ENCODE measurements at places on chromosomes 16 and 17. TPM values are rescaled to one million over a fixed set of nuclear protein-coding genes. Genes with fewer than 3 reads are reported as not detected.

Gene CHST4
- total RNA-seq: not detected

DNA sequence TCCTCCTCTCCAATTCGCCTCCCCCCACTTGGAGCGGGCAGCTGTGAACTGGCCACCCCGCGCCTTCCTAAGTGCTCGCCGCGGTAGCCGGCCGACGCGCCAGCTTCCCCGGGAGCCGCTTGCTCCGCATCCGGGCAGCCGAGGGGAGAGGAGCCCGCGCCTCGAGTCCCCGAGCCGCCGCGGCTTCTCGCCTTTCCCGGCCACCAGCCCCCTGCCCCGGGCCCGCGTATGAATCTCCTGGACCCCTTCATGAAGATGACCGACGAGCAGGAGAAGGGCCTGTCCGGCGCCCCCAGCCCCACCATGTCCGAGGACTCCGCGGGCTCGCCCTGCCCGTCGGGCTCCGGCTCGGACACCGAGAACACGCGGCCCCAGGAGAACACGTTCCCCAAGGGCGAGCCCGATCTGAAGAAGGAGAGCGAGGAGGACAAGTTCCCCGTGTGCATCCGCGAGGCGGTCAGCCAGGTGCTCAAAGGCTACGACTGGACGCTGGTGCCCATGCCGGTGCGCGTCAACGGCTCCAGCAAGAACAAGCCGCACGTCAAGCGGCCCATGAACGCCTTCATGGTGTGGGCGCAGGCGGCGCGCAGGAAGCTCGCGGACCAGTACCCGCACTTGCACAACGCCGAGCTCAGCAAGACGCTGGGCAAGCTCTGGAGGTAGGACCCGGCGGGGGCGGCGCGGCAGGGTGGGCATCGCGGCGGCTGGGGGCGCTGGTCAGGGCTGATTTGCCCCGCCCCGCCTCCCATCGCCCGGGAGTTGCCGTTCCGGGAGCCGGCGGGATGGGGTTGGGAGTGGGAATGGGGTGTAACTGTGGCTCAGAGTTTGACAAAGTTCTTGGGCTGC lies 567 bp downstream of the SOX9 start:
- H3K36me3 ChIP-seq: peaks cover 6% of the 10 kb centered on the region
- H3K27me3 ChIP-seq: peaks cover 65% of the 10 kb centered on the region
- peak; percentile 33 for DNase-seq
- H3K4me3 ChIP-seq: no peak overlapping the region
- peaks cover 5% of the 10 kb centered on the region for H3K4me1 ChIP-seq

- H3K27me3 ChIP-seq: peaks cover 22% of the 10 kb centered on the region
- H3K4me3 ChIP-seq: no peak overlapping the region
- no peaks in the 10 kb centered on the region for H3K36me3 ChIP-seq
- no peak overlapping the region for H3K27ac ChIP-seq
- peaks cover 14% of the 10 kb centered on the region for H3K4me1 ChIP-seq
- no peak for DNase-seq
These were observed 195.3 kb upstream of the RPL38 start for GRCh38 chr17:74008196-74008595.

GRCh38 chr17:79002796-79003593 lies 6.6 kb downstream of the CANT1 start:
- no peak overlapping the region for H3K4me3 ChIP-seq
- no peak overlapping the region for H3K27ac ChIP-seq
- no peak for DNase-seq
- H3K27me3 ChIP-seq: no peaks in the 10 kb centered on the region
- H3K4me1 ChIP-seq: peaks cover 22% of the 10 kb centered on the region
- peaks cover 9% of the 10 kb centered on the region for H3K36me3 ChIP-seq

DNA sequence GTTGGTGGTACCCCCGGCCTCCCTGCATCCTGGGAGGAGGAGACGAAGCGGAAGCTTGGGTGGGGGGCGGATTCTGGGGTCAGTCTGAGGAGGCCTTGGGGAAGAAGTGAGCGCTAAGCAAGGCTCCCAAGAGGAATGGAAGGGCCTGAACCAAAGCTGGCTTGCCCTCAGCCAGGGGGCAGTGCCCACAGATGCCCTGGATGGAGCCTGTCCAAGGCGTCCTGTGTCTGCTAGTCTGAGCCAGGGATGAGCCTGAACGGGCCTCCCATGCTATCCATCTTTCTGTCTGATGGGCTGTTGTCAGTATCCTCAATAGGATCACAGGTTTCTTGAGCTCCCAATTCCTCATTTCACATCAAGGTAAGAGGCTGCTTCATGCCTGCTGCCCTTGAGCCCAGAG lies 122.3 kb upstream of the LHX1 start:
- H3K4me1 ChIP-seq: peaks cover 2% of the 10 kb centered on the region
- H3K4me3 ChIP-seq: no peak overlapping the region
- H3K27ac ChIP-seq: no peak overlapping the region
- peaks cover 48% of the 10 kb centered on the region for H3K27me3 ChIP-seq
- H3K36me3 ChIP-seq: no peaks in the 10 kb centered on the region
- no peak for DNase-seq

DNA sequence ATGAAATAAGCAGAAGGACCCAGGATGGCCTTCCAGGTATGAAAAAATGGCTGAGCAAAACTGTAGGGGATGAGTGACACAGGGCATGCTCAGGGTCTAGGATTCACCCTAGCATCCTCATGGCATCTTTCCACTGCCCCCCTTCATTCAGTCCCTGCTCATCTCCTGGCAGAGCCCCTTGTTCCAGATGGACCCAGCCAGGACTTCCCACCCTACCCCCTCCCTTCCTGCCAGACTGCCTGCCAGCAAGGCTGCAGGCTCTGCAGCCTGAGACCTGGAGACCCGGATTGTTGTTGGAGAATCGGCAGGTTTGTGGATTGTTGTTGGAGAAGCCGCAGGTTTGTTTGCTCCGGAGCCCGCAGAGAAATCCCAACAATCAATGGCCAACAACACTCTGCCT lies 6.6 kb downstream of the SEZ6 start:
- peaks cover 21% of the 10 kb centered on the region for H3K27me3 ChIP-seq
- H3K36me3 ChIP-seq: no peaks in the 10 kb centered on the region

Gene BAHCC1
- 1.0 TPM for total RNA-seq

DNA sequence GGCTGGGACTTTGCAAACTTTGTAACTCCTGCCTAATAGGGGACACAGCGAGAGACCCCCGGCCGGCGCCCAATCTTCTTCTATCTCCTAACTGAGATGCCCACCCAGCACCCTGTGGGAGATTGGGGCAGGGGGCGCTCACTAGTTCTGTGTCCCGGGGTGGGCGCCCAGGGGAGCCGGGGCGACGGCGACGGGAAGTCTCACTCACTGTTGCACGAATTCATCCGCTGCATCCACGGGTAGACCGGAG lies 3.9 kb upstream of the HOXB5 start:
- peaks cover 39% of the 10 kb centered on the region for H3K4me1 ChIP-seq
- peak overlapping the region; percentile 83 for H3K4me3 ChIP-seq
- no peaks in the 10 kb centered on the region for H3K36me3 ChIP-seq
- H3K27ac ChIP-seq: no peak overlapping the region
- no peak for DNase-seq

Gene HAS3
- total RNA-seq: 1.6 TPM

DNA sequence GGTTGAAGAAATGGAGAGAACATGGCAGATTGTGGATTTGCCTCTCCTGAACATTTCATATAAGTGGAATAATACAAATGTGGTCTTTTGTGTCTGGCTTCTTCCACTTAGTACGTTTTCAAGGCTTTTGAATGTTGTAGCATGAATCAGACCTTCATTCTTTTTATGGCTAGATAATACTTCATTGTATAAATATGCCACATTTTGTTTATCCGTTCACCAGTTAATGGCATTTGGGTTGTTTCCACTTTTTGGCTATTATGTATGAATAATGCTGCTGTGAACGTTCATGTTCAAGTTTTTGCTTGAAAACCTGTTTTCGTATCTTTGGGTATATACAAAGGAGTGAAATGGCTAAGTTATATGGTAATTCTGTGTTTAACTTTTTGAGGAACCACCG lies 130.4 kb downstream of the TANC2 start:
- H3K27ac ChIP-seq: no peak overlapping the region
- no peaks in the 10 kb centered on the region for H3K36me3 ChIP-seq
- DNase-seq: no peak

DNA sequence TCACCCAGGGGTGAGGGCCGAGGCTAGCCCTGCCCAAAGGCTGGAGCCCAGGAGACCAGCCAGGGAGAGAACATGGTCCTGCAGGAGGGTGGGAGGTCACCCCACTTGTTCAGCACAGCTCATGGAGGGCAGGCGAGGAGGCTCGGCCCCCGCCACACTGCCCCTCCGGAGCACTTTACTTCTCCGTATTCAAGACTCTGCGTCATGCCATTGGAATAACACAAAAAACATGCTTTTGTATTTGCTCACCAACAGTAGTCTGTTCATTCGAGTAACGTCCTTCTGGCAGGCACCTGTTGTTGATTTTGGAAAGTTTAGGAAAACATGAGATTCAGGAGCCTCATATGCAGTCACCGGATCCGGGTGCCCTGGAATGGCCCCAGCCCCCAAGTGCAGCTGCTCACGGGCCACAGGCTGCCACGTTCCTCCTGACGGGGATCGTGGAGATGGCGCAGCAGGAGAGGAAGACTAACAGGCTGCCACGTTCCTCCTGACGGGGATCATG lies 81.1 kb upstream of the DNAH17 start:
- DNase-seq: no peak
- H3K36me3 ChIP-seq: no peaks in the 10 kb centered on the region
- H3K27ac ChIP-seq: no peak overlapping the region
- no peaks in the 10 kb centered on the region for H3K27me3 ChIP-seq
- no peak overlapping the region for H3K4me3 ChIP-seq
- H3K4me1 ChIP-seq: peaks cover 2% of the 10 kb centered on the region

DNA sequence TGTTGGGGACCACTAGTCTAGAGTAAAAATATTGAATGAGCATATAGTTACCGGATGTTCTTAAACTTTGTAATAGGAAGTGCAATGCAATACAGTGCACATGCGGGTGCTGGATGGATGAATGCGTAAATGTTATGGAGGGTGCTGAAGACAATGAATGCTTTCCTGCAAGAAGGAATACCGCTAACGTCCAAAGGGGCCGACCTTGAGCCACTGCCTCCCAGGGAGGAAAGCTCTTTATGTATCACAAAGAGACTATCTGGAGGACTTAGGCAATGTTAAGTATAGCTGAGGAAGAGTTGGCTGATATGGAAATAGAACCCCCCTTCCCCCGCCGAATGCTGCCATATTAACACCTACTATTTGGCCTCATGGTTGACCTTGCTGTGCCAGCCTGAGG lies 27.5 kb upstream of the SHCBP1 start:
- peaks cover 2% of the 10 kb centered on the region for H3K4me1 ChIP-seq
- H3K27me3 ChIP-seq: no peaks in the 10 kb centered on the region
- H3K4me3 ChIP-seq: no peak overlapping the region
- no peak for DNase-seq

DNA sequence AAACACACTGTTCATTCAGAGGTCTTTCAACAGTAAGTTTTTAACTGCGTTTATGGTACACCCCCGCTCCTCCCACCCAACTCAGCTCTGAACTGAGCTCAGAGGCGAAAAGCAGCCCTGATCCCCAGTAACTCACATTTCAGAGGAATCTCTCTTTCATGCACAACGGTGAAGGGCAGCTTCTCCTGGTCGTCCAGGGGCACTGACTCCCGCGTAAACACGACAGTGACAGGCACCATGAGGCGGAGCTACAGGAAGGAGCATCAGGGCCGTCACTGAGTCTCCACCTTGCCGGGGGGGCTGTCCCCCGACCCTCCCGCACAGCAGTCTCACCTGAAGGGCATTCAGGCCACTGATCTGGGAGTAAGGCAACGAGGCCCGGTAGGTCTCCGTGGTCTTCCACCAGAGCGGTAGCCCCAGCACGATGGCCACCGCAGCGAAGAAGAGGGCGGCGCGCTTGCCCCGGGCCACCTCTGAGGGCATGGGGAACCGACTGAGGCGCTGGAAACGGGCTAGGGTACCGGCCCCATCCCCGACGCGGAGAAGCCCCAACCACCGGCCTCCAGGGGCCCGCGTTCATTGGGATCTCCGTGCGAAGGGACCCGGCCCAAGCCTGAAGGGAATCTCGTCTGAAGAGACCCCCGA lies 486 bp downstream of the PIGS start:
- H3K4me3 ChIP-seq: peak overlapping the region; percentile 95
- peak; percentile 68 for DNase-seq
- H3K27ac ChIP-seq: peak overlapping the region; percentile 94

Data from activated naive CD8-positive, alpha-beta T cell treated with anti-CD3 and anti-CD28 coated beads, Interleukin-2, amount 10 ng/mL, durations not matched to agents 7 days and 5 days (primary cell).